ENCODE measurements at places on chromosomes 12 and 14.

GRCh38 chr12:123889848-123890535, 82.6 kb downstream of the CCDC92 start:
- DNase-seq, result no peak

GRCh38 chr14:92783813-92784431, 10.2 kb upstream of the GOLGA5 start:
- peak; percentile 43 for DNase-seq

DNA sequence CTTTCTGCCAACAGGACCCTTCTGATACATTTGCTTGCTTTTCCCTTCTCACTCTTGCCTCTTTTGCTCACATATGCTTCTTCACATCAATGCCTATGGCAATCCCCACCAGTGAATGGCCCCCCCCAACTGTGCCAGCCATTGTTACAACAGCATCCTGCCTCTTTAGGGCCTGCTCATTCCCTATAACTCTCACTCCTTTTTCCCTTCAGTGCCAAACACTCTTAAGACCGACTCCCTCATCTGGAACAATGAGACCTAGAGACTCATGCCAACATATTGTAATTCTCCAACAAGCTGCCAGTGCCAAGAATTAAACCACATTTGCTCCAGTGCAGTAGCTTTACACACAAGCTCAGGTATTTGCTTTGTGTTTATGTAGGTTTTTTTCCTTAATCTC, 189.0 kb downstream of the SOX5 start:
- peak; percentile 65 for DNase-seq

- no peak for DNase-seq
Observed at GRCh38 chr12:54340846-54341245, 15.9 kb downstream of the COPZ1 start.

GRCh38 chr12:6052940-6053329, 71.5 kb downstream of the VWF start:
- no peak for DNase-seq

DNA sequence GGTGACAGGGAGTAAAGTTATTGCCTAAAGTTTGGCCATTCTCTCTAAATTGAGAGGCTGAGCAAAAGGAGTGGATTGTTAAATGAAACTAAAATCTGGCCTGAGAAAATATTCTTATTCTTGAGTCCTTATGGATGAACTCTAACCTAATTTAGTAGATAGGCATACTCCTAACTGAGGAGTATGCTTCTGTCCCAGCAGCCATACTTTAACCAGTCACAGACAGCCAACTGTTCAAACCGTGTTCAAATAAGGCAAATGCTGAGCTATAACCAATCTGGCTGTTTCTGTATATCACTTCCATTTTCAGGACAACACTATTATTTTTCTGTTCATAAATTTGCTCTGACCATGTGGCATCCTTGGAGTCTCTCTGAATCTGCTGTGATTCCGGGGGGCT, 75.9 kb upstream of the RERGL start:
- DNase-seq, result no peak

DNA sequence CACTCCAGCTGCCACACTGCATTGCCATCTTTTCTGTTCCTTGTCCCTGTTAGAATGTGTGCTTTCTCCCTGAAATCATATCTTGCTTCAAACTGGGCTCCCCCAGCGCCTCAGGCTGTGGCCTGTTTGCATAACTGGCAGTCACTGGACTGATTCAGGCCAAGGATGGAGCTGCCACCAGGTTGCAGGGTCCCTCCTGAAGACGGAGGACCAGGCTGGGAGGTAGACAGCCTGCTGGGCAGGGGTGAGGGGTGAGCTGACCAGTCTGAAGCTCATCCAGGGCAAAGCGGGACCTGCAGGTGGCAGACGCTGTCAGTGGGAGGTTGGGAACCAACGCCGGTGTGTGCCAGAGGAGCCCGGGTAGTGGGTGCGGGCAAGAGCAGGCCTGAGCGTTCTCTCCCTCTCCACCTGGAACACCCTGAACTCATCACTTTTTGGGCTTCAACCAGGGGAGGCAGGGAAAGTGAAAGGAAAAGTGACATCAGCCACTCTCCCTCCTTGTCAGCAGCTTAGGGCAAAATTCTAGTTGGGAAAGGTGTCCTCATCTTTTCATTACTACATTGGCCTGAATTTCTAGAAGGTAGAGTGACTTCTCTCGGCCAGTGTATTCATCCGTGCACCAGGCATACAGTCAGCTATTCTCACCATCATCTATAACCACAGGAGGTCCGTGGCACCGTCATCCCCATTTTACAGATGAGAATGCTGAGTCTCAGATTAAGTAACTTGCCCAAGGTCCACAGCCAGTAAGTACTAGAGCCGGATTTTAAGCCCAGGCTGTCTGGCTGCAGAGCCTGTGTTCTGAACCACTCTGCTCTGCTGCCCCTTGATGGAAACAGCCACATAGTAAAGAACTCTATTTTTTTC, 219.1 kb downstream of the SLC41A2 start:
- DNase-seq, result no peak

DNA sequence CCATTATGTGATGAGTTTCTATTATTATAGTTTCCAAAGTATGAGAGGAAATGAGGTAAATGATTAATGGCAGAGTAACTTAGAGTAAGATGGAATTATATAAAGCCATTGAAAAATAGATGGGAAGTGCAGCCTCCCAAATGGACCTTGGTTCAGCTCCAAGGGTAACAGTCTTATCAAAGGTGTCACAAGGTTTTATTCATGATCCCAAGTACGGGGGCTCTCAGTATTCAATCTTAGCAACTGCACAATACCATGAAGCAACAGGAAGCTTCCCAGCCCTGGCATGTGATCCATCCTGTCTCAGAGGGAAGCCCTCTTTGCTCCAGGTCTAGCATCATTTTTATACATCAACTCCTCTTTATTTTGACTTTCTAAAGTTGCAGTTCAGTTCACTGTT, 948.2 kb downstream of the GALC start:
- no peak for DNase-seq

DNA sequence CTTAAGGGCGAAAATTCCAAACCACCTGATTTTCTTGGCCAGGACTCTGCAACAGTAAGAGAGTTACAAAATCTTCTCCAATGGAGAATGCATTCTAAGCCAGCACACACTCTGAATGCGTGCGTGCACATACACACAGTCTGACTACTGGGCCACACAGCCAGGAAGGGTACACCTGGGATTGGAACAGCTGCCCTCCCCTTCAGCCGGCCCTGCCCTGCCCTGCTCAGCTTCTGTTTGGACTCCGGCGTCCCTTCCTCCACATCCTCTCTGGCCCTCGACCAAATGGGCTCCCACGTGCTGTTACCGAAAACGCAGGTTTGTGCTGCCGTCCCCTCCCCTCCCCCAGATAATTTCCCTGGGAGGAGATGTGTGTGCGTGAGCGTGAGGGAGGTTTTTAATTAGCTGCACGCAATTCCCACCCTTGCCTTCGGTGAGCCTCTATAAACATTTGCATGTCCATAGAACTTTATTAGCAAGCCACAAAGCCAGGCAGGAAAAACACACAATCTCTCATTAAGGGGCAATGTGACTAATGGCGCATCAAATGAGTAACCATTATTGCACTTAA, 43.0 kb downstream of the CCNK start:
- no peak for DNase-seq

DNA sequence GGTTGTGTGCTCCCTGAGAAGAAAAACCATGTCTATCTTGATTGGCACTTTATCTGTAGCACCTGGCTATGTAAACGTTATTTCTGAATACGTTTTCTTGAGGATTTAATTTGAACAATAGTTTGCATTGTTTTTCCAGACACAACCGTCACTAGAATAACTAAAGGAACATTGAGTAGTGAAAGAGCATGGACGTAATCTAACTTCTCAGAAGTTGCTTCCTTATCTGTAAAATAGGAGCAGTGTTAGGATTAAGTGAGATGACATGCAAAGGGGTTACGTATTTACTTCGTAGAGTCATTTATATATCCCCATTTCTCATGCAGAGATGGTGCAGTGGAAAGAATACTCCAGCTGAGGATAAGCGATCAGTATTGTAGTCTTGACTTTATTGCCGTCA, 8.1 kb downstream of the AEBP2 start:
- DNase-seq, result no peak

DNA sequence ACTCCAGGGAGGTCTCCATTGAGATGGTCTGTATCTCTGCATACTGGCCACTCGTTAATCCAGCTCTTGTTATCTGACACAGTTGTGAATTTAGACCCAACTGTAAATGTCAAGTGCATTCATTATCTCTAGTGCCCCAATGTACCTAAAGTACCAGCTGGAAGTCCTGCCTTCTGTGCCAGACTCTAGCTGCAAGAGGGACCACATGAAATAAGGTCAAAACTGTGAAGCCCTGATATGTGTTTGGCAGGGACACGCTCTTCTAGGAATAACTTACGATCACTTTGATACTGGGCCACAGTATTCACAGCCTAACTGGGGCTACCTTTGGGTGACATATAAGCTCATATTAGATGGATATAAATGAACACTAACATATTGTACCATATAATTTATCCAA, 268.5 kb downstream of the LRIG3 start:
- no peak for DNase-seq

DNA sequence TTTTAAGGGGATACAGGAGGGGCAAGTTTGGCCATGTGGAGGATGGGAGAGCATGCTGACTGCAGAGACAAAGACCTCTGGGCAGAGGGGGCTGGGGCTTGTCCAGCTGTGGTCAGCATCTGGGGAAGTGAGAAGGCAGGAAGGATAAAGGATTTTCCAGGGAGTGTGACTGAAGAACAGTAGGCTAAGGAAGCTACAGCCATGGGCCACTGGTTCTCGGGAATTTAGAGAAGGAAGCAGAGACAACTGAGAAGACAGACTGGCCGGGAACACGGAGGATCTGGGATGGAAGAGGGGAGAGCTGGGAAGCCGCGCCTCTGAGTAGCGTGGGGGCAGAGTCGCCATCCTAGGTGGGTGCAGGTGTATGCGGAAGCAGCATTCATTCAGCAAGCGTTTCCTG, 7.0 kb upstream of the PGAM5 start:
- no peak for DNase-seq

GRCh38 chr14:32329146-32329545, at the start of gene AKAP6:
TSS of gene AKAP6 (plus strand) at chr14:32329298. CDS start at chr14:32433494, 104,196 bp downstream.
- peak; percentile 91 for DNase-seq

DNA sequence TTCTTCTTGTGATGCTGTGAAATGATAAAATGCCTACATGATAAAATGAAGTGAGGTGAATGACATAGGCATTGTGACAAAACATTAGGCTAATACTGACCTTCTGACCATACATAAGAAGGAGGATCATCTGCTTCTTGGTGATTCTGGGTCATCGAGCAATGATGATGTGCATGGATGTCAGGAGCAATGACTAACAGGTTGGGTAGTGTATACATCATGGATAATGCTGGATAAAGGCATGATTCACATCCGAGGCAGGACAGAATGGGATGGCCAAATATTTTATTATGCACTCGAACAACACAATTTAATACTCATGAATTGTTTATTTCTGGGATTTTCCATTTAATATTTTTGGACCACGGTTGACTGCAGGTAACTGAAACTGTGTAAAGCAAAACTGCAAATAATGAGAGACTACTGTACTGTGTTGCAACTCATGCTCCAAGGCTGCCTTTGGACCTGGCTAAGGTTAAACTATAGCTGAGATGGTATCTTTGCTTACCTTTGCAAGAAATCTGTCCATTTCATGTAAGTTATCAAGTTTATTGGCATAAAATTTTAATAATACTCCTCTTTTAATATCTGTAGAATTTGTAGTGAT, 7.6 kb upstream of the SLC25A21 start:
- DNase-seq, result no peak

DNA sequence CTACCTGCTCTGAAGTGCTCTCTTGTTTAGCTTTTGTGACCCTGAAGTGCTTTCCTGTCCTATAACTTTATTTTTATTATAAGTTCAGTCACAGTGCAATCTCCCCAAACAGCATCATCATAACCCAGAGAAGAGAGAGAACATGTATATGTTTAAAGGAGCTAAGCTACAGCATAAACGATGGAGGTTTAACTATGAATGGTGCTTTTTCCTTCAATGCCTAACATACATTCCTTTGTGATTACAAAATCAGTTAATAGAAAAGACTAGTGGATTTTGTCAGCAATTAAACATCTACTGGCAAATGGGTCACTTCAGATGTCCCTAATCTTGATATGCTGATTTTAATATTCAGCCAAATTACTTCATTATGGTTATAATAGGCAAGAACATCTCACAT, 46.4 kb downstream of the ZFYVE21 start:
- peak; percentile 20 for DNase-seq

DNA sequence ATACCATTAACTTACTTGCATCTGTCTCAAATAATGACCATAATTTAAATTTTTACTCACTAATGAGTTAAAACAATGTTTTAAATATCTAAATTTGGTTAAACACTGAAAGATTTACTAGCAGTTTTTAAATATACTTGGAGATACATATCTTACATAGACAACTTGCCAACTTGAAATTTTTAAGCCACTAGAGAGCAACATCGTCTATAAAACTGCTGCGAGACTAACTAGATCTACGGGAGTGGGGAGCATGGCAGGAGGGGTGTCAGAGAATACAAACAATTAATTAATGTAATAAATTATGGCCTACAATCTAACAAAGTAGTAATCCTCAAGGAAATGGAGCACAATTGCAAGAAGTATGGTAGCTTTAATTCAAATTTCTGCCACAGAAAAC, 120.4 kb downstream of the LRRIQ1 start:
- DNase-seq, result no peak

- DNase-seq, result no peak
Observed at GRCh38 chr12:56042843-56043242, 1.1 kb downstream of the RPS26 start.

GRCh38 chr14:67357186-67357968, 2.2 kb downstream of the ATP6V1D start:
- no peak for DNase-seq

- no peak for DNase-seq
Observed at GRCh38 chr14:57464008-57464730, 29.5 kb downstream of the CCDC198 start.

- DNase-seq, result no peak
Observed at GRCh38 chr14:79840103-79840502, 371.2 kb downstream of the DIO2 start.

- DNase-seq, result no peak
Observed at GRCh38 chr12:7646178-7646475, 19.6 kb downstream of the APOBEC1 start.

- no peak for DNase-seq
Observed at GRCh38 chr12:13117029-13117428, 13.6 kb upstream of the GSG1 start.

DNA sequence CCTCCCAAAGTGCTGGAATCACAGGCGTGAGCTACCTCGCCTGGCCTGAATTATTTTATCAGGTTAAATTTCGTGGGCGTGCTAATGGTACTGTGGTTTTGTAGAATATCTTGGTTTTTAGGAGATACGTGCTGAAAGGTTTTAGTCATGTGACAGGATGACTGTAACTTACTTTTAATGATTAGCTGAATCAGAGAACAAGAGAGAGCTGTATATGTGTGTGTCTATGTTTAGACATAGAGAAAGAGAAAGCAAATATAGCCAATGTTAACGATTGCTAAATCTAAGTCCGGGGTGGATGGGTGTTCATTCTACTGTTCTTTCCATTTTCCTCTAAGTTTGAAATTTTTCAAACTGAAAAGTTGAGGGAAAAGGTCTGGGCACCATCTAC, 9.2 kb upstream of the PNMA1 start:
- DNase-seq, result no peak

GRCh38 chr12:124938587-124938986, 24.1 kb upstream of the UBC start:
- no peak for DNase-seq
